Tibial artery (tissue), 4 donors: ENCODE measurements at places on chromosomes 3 and 15.

DNA sequence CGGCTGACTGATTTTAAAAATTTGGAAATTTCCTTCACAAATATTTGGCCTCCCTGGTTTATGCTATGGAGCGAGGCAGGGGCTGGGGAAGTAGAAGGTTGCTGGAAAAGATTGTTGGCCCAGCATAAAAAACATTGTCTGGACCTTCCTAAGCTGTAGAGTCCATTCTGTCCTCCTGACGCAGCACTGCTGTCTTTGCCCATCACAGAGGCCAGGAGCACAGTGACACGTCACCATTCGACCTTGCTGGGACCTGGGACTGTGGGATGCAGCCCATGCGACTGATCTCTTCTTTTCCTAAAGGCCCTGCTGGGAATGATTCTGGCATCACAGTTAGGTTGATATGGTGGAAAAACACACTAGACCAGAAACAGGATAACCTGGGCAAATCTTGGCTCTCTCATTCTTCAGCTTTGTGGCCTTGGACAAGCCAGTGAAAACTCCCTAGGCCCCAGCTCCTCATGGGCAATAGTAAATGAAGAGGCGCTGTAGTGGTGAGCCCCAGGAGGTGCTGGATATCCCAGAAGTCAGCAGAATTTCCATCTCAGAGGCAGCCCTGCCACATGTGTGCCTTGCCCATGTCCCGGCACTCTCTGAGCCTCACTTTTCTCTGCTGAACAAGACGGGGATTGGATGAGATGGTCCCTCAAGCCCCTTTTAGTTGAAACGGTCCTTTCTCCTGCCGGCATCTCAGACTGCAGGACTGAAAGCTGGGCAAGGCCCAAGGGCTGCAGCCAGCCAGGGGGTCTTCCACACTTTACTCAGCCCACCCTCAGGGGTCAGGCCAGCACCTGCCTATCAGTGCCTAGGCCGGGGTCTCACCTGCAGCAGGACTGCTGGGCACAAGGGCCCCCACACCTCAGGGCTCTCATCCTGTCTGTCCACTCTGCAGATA lies 69.6 kb downstream of the SENP2 start:
- peaks cover 51% of the 10 kb centered on the region for H3K4me1 ChIP-seq
- H3K27me3 ChIP-seq = no peaks in the 10 kb centered on the region
- H3K36me3 ChIP-seq = no peaks in the 10 kb centered on the region

GRCh38 chr3:186986406-186986805 lies 56.1 kb downstream of the ST6GAL1 start:
- DNase-seq = no peak
- peak overlapping the region; percentile 29 for H3K27ac ChIP-seq
- no peaks in the 10 kb centered on the region for H3K36me3 ChIP-seq
- H3K4me1 ChIP-seq = no peaks in the 10 kb centered on the region

- no peak overlapping the region for H3K4me3 ChIP-seq
- H3K27me3 ChIP-seq = no peaks in the 10 kb centered on the region
- no peaks in the 10 kb centered on the region for H3K36me3 ChIP-seq
- DNase-seq = no peak
- H3K4me1 ChIP-seq = peaks cover 5% of the 10 kb centered on the region
Observed at GRCh38 chr3:138862924-138863775, 28.4 kb upstream of the PIK3CB start.

DNA sequence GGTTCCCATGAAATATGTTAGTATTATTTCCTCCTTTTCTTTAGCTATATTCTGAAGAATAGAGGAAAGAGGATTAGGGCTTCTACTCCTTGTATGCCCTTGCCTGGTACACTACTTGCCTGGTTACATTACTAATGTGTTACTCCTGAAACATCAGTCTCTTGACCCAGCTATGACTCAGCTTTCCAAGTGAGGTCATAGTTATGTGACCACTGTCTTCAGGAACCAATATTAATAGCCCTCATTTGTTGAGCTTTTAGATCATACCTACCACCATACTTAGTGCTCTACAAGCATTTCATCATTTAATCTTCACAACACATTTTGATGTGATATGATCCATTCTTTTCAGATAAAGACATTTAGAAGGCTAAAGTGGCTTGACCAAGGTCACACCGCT lies 60.3 kb downstream of the CMSS1 start:
- peaks cover 12% of the 10 kb centered on the region for H3K4me1 ChIP-seq
- H3K27ac ChIP-seq = peak overlapping the region; percentile 96
- no peak overlapping the region for H3K4me3 ChIP-seq
- no peaks in the 10 kb centered on the region for H3K27me3 ChIP-seq

GRCh38 chr3:197281849-197282248 lies 16.6 kb downstream of the DLG1 start:
- H3K4me3 ChIP-seq = no peak overlapping the region
- no peak for DNase-seq
- no peaks in the 10 kb centered on the region for H3K27me3 ChIP-seq
- H3K4me1 ChIP-seq = no peaks in the 10 kb centered on the region
- H3K27ac ChIP-seq = no peak overlapping the region

DNA sequence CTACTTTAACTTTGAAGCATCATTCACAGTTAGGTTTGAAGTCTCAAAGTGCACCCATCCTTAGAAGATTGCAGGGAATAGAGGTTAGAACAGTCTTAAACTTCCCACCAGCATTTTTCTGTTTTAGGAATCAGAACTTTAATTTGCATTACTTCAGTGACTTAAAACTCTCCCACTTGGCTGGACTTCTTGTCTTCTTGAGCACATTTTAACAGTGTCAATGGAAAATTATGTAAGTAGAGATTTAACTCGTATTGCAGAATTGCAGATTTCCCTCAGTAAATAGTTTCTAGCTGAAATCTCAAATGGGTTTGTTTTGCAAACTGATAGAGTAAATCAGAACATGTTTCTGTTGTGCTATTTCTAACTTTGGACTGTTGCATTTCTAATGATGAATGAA lies 369.6 kb downstream of the OTOL1 start:
- H3K4me3 ChIP-seq = no peak overlapping the region
- no peaks in the 10 kb centered on the region for H3K4me1 ChIP-seq
- no peak for DNase-seq
- H3K27ac ChIP-seq = no peak overlapping the region

GRCh38 chr3:30012941-30013543 lies 593.4 kb upstream of the TGFBR2 start:
- DNase-seq = peak; percentile 78
- H3K27ac ChIP-seq = no peak overlapping the region
- no peaks in the 10 kb centered on the region for H3K27me3 ChIP-seq

DNA sequence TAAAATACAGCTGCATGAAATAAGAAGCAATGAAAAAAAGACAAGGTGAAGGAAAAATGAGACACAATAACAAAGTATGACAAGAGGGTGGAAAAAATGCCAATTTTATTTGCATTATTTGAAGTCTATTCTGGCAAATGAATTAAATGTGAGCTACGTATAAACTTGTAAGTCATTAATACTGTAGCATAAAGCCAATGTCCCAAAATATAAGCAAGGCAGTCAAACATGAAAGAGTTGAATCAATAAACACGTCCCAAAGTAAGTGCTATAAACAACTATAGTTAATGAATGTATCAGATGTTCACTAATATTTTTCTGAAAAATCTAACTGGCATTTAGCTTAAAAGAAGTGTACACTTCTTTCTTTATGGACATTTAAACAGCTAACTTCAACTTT lies 481.9 kb downstream of the ROBO1 start:
- H3K4me1 ChIP-seq = no peaks in the 10 kb centered on the region
- no peak for DNase-seq
- H3K4me3 ChIP-seq = no peak overlapping the region
- H3K27ac ChIP-seq = no peak overlapping the region
- no peaks in the 10 kb centered on the region for H3K27me3 ChIP-seq
- H3K36me3 ChIP-seq = no peaks in the 10 kb centered on the region

DNA sequence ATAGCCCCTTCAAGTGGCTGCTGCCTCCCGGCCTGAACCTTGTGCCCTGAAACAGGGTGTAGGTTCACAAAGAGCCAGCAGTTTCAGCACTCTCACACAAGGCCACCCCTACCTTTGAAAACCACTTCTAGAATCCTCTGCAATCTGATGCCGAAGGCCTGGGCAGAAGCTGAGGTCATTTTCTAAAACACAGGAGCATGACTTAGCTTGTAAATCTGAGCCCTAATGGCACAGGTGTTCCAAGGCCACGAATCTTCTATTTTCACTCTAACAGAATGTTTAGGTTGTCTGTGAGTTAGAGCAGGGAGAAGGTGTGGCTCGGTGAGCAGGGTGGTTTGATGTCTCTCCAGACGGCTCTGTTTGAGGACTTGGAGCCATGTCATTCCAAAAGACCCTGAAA lies 62.3 kb downstream of the SYNM start:
- DNase-seq = no peak
- H3K27me3 ChIP-seq = no peaks in the 10 kb centered on the region
- peak overlapping the region; percentile 98 for H3K27ac ChIP-seq
- H3K4me3 ChIP-seq = no peak overlapping the region
- H3K36me3 ChIP-seq = peaks cover 6% of the 10 kb centered on the region

- DNase-seq = no peak
- H3K36me3 ChIP-seq = no peaks in the 10 kb centered on the region
- H3K27ac ChIP-seq = no peak overlapping the region
- no peak overlapping the region for H3K4me3 ChIP-seq
Observed at GRCh38 chr15:62749036-62749815, 293.3 kb upstream of the TPM1 start.

DNA sequence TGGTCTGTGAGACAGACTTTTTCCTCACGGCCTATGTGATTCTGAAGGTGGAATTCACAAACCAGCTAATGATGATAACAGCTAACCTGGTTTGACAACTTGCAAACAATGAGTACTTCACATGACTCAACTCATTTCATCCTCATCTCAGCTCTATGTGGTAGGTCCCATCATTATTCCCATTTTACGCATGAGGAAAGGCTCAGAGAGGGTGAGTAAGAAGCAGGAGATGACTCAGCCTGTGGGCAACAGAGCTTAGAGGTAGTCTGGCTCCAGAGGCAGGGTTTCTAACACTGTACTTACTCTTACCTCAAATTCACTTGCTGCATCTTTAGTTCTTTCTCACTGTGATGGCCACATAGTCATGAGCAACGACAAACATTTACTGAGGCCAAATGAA lies 25.8 kb upstream of the PSMD6 start:
- no peak overlapping the region for H3K27ac ChIP-seq
- H3K36me3 ChIP-seq = no peaks in the 10 kb centered on the region
- DNase-seq = no peak

- no peaks in the 10 kb centered on the region for H3K27me3 ChIP-seq
- no peak overlapping the region for H3K4me3 ChIP-seq
- no peaks in the 10 kb centered on the region for H3K4me1 ChIP-seq
Observed at GRCh38 chr15:37143351-37143750, 43.0 kb upstream of the MEIS2 start.

- no peak overlapping the region for H3K4me3 ChIP-seq
- H3K27ac ChIP-seq = no peak overlapping the region
- no peaks in the 10 kb centered on the region for H3K4me1 ChIP-seq
- H3K27me3 ChIP-seq = no peaks in the 10 kb centered on the region
- DNase-seq = no peak
- no peaks in the 10 kb centered on the region for H3K36me3 ChIP-seq
Observed at GRCh38 chr3:191873736-191874135, 412.8 kb downstream of the PYDC2 start.

- DNase-seq = no peak
- H3K36me3 ChIP-seq = no peaks in the 10 kb centered on the region
- H3K27me3 ChIP-seq = no peaks in the 10 kb centered on the region
- no peak overlapping the region for H3K4me3 ChIP-seq
Observed at GRCh38 chr3:59425942-59426341, 376.1 kb upstream of the CFAP20DC start.

- no peaks in the 10 kb centered on the region for H3K4me1 ChIP-seq
- no peaks in the 10 kb centered on the region for H3K36me3 ChIP-seq
- no peaks in the 10 kb centered on the region for H3K27me3 ChIP-seq
- DNase-seq = no peak
- H3K4me3 ChIP-seq = no peak overlapping the region
- H3K27ac ChIP-seq = no peak overlapping the region
Observed at GRCh38 chr3:188700501-188700900, 471.3 kb upstream of the TPRG1 start.

GRCh38 chr3:162262129-162262528 lies 765.5 kb downstream of the OTOL1 start:
- H3K4me3 ChIP-seq = no peak overlapping the region
- H3K36me3 ChIP-seq = no peaks in the 10 kb centered on the region
- H3K4me1 ChIP-seq = no peaks in the 10 kb centered on the region
- DNase-seq = no peak
- no peaks in the 10 kb centered on the region for H3K27me3 ChIP-seq

GRCh38 chr3:164192974-164193373 lies 885.3 kb downstream of the SI start:
- no peaks in the 10 kb centered on the region for H3K27me3 ChIP-seq
- no peak overlapping the region for H3K27ac ChIP-seq
- H3K36me3 ChIP-seq = no peaks in the 10 kb centered on the region
- DNase-seq = no peak

DNA sequence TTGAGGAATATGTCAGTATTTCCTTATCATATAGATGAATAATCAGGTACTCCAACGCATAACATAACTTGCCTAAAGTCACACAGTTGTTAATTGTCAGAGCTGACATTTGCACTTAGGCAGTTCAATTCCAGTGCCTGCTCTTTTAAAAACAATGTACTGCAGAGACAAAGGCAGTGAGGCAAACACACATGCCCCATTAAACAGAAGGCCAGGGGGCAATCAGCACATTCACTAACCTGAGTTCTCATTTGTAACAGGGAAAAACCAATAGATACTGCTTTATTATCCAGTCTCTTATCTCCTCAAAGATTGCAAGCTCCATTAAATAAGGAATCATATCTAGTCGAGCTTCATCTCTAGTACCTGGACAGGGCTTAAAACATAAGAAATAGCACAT lies 1017.4 kb downstream of the SQOR start:
- no peaks in the 10 kb centered on the region for H3K27me3 ChIP-seq
- H3K4me3 ChIP-seq = no peak overlapping the region
- H3K27ac ChIP-seq = no peak overlapping the region
- no peaks in the 10 kb centered on the region for H3K4me1 ChIP-seq
- no peaks in the 10 kb centered on the region for H3K36me3 ChIP-seq

GRCh38 chr3:195800240-195800639 lies 11.5 kb downstream of the MUC4 start:
- no peaks in the 10 kb centered on the region for H3K27me3 ChIP-seq
- no peak for DNase-seq
- H3K27ac ChIP-seq = no peak overlapping the region
- no peak overlapping the region for H3K4me3 ChIP-seq
- no peaks in the 10 kb centered on the region for H3K4me1 ChIP-seq

GRCh38 chr15:22995795-22996194 lies 15.6 kb upstream of the CYFIP1 start:
- no peak for DNase-seq
- no peaks in the 10 kb centered on the region for H3K4me1 ChIP-seq
- H3K36me3 ChIP-seq = peaks cover 40% of the 10 kb centered on the region

DNA sequence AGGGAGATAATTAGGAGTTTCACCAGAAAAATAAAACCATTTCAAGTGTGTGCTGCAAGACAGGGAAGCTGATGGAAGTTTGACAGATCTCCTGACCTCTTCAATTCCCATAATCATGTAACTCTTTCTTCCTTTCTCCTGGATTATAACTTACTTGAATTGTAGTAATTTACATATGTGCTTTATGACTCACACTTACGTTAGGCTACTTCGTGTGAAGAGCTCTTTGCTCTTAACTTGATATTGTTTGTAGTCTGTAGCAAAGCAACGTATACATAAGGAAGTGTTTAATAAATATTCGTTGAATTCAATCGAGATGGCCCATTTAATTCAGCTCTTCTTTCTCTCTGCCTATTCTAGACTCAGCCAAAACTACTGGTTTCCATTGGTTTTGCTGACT lies 23.5 kb downstream of the ROBO2 start:
- no peak for DNase-seq
- H3K4me3 ChIP-seq = no peak overlapping the region
- H3K27ac ChIP-seq = no peak overlapping the region
- no peaks in the 10 kb centered on the region for H3K36me3 ChIP-seq
- no peaks in the 10 kb centered on the region for H3K27me3 ChIP-seq
